ENCODE measurements at places on chromosomes 1 and 21.

- no peak for DNase-seq
These were observed 24.3 kb upstream of the IFNAR2 start for GRCh38 chr21:33205476-33205875.

DNA sequence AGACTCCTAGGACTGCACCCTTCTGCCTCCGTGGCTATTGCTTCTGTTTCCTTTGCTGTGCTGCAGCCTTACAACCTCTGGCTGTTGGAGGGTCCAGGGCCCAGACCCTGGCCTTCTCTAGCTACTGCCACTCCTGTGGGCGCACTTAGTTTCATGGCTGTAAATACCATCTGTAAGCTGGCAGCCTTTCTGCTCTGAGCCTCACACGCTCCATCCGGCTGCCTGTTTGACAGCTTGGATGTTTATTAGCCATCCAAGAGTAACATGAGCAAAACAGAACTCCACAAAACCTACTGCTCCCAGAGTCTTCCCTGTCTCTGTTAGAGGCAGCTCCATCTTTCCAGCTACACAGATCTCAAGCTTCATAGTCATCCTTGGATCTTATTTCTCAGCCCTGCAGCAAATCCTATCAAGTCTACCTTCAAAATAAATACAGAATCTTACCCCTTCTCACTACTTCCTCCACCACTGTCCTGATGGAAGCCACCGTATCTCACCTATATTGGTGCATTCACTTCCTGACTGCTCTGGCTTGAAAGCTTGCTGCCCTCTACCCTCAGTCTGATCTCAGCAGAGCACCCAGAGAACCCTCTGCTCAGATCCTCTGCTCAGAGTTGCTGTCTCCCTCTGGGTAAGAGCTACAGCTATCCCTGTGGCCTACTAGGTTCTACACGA lies 19.1 kb downstream of the SLC25A33 start:
- no peak for DNase-seq

GRCh38 chr1:112369392-112370285 lies 26.4 kb upstream of the CTTNBP2NL start:
- DNase-seq: peak; percentile 97

DNA sequence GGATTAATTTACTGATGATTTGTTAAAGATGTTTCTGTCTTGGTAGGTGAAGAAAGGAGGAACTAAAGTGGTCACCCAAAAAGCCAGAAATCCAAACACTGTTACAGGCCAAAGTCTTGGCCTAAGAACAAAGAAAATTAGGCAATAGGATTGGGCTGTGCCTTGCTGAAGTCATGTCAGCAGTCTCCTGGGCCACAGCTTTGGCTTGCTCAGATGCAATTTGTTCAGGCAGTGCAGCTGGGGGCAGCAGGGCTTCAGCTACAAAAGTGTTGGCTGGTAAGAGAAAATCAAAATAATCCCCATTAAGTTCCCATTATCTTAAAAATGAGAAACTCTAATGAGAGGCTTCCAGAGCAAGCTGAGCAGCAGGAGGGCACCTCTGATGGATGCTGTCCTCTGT lies 14.0 kb upstream of the RAP1A start:
- DNase-seq: peak; percentile 44

DNA sequence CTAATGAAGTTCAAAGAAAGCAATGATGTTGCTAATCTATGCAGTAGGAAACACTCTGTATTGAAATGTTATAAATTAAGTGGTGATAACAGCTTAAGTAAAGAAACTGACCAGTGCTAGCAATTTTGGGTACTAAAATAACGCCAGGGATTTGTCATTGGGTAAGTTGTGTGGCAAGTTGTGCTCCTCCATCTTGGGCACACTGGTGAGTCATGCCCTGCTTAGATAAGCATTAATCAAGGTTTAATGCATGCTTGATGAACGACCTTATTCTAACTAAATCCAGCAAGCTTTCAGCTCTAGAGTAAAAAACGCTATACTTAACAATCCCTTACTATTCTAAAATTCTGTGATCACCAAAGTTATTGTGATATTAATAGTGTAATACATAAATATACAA lies 25.2 kb downstream of the VAMP4 start:
- no peak for DNase-seq

DNA sequence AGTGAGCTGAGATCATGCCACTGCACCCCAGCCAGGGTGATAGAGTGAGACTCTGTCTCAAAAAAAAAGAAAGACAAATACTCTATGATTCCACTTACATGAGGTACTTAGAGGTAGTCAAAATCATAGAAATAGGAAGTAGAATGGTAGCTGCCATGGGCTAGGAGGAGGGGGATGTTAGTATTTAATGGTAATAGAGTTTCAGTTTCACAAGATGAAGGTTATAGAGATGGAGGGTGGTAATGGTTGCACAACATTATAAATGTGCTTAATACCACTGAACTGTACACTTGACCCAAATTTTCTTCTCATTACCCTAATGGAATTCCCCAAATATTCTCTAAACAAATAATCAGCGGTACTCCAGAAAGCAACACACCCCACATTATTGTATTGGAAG lies 12.8 kb downstream of the EIF2B3 start:
- no peak for DNase-seq

- DNase-seq: no peak
These were observed at the start of gene KRTAP19-1 for GRCh38 chr21:30480145-30480544. KRTAP19-1 (minus strand) TSS chr21:30480367; CDS start chr21:30480317, 50 bp downstream.

GRCh38 chr1:115560027-115560426 lies 81.7 kb upstream of the VANGL1 start:
- DNase-seq: no peak

- DNase-seq: no peak
These were observed 6.5 kb upstream of the THEMIS2 start for GRCh38 chr1:27865821-27866220.

DNA sequence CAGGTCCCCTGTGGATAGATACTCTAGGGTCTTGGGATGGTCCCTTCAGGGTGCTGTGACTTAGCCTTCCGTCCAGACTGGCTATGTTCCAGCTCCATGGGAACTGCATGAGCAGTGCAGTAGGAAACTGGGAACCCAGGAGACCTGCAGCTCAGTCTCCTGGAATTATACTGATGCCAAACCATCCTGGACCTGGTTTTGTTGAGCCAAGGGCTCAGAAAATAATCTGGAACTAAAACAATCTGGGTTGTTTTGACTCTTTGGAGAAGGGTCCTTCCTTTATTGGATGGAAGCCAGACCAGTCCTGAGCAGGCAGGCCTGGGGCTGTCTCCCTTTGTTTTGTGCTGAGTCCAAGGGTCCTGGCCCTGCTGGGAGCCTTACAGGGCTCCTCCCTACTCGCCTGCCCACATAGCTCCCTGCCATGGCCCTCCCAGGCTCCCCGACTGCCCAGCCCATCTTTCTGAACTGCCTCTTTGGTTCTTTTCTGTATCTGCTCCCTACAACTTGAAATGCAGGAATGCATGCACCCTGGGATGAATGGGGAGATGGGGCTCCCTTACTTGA lies 1.2 kb downstream of the IPO13 start:
- no peak for DNase-seq

DNA sequence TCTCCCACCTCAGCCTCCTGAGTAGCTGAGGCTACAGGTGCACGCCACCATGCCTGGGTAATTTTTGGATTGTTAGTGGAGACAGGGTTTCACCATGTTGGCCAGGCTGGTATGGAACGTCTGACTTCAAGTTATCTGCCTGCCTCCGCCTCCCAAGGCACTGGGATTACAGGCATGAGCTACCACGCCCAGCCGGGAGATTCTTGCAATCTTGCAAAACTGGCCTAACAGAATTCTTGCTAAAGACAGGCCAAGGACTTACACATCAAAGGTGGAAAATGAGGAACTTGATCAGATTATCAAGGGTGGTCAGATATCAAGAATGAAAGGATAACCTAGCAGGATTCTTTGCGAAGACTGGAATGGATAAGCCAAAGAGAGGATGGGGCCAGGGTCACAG lies 98.3 kb upstream of the TIAM1 start:
- no peak for DNase-seq

DNA sequence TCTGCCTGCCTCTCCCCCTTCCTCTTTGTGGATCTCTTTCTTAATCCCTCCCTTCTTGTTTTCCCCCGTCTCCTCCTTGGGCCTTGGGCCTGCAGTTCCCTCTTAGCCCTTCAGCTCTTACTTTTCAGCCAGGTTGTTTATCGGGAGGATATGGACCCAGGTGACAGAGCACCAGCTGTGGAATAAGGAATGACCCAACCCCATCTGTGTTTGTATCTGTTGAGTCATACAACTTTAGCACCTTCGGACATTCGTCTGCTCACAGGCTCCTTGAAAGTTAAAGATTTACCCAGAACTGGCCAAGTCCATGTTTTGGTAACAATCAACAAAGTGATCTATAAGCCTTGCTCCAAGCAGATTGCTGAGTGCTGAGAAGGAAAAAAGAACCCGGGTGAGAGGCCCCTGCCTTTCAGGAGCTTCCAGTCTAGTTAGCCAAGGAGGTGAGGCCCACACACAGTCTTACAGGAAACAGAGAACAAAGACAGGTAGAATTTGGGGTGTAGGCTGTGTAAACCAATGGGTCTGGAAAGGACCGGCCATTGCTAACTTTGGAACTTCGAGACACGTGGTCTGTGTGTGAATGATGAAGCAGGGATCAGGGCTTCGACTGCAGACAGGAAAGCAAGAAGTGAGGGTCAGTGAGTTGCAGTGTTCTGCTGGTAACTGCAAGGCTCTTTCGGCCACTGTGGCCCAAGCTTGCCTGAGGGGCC lies 66.7 kb upstream of the F3 start:
- no peak for DNase-seq

DNA sequence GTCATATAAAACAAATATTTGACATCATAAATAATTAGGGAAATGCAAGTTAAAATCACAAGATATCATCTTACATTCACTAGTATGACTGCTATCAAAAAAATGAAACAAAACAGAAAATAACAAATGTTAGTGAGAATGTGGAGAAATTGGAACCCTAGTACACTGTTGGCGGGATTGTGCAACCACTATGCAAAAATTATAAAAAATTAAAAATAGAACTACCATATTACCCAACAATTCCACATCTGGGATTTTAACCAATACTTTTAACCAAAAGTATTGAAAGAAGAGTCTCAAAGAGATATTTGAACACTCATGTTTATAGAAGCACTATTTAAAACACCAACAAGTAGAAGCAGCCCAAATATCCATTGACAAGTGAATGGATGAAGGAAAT lies 797.2 kb upstream of the ADAMTS5 start:
- DNase-seq: no peak

DNA sequence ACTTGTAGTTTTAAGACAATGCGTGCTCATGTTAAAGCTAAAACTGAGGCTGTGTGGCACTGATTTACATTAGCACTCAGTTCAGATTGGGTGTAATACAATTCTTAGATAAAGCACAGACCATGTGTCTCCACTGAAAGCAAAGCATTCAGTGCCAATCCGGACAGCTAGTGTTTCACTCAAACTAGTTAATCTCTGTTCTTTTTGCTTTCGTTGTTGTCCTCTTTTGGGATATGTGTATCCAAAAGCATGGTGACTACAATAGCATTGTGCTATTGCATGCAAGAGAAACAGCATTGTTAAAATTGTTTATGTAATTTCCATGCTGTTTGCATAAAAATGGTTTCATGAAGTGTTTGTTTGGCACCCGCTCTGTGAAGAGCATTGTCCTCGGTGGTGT lies 54.6 kb downstream of the F3 start:
- no peak for DNase-seq

DNA sequence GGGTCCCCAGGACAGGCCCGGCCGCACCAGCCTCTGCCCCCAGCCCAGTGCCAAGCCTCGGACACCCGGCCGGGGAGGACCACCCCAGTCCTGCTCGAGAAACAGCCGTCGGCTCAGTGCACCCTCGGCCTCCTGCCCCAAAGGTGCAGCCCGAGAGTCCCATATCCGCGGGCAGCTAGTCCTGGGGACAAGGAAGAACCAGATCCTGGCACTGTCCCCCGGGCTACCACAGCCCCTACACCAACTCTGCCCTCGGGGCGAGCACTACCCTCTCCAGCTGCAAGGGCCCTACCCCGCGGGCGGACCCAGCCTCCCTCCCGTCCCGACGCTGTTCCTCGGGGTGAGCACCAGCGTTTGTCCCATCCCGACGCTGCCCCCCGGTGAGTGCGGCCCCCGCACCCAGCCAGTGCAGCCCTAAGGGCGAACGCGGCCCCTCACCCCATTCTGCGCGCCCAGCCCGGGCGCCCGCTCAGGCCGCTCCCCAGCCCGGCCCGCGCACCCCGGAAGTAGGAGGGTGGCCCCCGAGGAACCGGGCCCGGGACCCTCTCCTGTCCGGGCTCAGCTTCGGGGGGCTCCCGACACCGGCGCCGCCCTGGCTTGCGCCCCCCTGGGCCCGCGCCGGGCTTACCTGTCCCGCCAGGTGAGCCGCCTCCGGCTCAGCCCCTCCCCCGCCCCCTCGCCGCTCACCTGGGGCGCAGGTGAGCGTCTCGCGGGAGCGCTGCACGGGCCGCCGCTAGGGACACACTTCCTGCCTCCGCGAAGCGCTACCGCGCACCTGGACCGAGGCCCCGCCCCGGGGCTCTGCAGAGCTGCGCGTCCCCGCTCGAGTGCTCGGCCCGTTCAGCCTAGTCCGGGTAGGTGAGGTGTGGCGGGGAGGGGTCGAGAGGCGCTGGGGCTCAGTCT lies at the start of gene KDF1:
KDF1 (minus strand) TSS at position 747 of the 903 bp plus-strand sequence. CDS start 8,088 bp downstream, outside the sequence.
- peak; percentile 46 for DNase-seq

- no peak for DNase-seq
These were observed 177.6 kb downstream of the HHIPL2 start for GRCh38 chr1:222370081-222370912.

GRCh38 chr21:20259031-20259867 lies 739.0 kb upstream of the NCAM2 start:
- no peak for DNase-seq

DNA sequence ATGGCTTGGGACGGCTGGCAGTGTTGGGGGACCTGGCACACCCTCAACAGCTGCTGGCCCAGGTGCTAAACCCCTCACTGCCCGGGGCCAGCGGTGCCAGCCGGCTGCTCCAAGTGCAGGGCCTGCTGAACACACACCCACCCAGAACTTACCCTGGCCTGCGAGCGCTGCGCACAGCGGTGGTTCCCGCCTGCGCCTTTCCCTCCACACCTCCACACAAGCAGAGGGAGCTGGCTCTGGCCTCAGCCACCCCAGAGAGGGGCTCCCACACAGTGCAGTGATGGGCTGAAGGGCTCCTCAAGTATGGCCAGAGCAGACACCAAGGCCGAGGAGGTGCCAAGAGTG lies 67.9 kb downstream of the FMO4 start:
- DNase-seq: no peak

DNA sequence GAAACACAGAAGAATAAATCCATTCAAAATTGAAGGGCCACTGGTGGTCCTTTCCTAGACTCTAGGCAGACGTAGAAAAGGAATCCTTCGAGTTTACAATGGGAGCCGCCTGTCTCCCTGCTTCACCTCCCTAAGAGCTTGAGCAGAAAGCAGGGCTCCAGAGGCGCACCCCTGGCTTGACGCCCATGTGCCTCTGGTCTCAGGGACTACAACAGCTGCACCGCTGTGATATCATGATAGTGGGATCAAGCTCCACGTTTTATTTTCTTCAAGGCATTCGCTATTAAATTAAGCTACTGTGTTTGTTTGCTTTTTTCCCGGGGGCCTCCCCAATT lies 403 bp upstream of the C1orf122 start:
- no peak for DNase-seq

GRCh38 chr1:2032737-2033136 lies 13.6 kb downstream of the GABRD start:
- no peak for DNase-seq

- no peak for DNase-seq
These were observed 1.0 kb downstream of the FAM78B start for GRCh38 chr1:166165661-166166328.

GRCh38 chr1:29525941-29526340 lies 289.6 kb downstream of the PTPRU start:
- peak; percentile 68 for DNase-seq
